ENCODE measurements at places on chromosomes 7 and 10. TPM values are rescaled to one million over a fixed set of nuclear protein-coding genes. Genes with fewer than 3 reads are reported as not detected.
A peak's percentile ranks its signal among the peaks of the same experiment; 100 is the strongest.

ACTR3C gene
- total RNA-seq, result 4.9 TPM

ASCC1 gene
- 25.2 TPM for total RNA-seq

ITPRID1 gene
- not detected for total RNA-seq

HILPDA gene
- 9.7 TPM for total RNA-seq

- no peak for DNase-seq
Measured at GRCh38 chr7:80027611-80028173, 106.9 kb upstream of the GNAI1 start.

DNA sequence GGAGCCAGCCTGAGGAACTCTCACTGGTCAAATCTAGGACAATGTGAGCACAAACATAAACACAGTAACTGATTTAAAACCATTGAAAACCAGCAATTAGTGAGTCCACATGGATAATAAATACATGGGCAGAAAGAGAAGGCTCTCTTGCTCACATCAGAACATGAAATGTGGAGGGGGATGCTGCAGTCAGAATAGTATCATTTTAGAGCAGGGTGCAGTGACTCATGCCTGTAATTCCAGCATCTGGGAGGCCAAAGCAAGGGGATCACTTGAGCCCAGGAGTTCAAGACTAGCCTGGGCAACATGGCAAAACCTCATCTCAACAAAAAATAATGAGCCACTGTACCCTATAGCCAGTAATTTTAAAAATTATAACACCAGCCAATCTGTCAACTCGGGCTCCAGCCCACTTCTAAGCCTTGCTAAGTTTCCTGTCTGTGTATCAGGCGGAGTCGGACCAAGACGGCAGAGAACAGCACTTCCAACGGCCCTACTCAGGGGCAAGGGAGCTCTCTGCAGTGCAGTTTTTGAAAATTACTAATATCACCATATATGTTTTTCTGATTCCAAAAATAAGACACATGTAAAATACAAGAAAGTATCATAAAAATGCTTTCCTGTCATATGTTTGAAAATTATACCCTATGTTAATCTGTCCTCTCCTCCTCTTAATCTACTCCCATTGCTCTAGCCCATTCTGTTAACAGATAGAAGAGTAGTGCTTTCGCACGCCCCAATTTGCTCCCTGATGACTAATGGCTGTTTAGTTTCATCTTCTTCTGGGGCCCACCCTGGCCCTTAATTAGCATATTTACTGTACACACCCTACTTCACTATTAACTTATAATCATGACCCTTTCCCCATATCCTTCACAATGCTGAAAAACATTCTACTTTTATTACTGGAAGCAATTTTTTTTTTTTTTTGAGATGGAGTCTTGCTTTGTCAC is 17.1 kb downstream of the URGCP start:
- DNase-seq, result no peak

DNA sequence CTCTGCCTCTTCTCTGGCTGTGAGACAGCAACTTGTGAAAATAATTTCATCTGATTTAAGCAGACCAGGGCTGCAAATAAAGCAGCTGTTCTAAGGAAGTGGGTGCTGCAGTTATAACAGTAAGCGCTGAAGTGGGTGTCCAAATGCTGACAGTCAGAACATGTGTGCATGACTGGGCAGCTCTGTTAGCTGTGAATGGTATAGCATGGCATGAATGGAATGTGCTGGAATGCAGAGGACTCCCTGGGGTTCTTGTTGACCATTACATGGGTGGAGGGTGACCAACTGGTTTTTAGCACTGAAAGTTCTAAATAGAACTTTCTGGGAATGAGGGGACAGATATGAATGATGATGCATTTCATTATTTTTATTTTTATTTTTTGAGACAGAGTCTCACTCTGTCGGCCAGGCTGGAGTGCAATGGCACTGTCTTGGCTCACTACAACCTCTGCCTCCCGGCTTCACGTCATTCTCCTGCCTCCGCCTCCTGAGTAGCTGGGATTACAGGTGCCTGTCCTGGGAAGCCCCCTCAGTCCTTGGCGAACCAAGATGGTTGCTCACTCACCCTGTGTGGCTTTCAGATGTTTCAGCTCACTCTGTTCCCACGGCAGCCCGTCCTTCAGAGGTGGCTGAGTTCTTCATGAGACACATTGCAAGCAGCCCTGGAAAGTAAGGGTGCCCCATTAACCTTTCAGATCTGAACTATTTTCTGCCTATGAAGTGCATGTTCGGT is 319.8 kb upstream of the PHYHIPL start:
- DNase-seq, result peak; percentile 43

GRCh38 chr7:5218564-5219360 is 28.7 kb downstream of the WIPI2 start:
- peak; percentile 18 for DNase-seq

GRCh38 chr10:35993591-35994515 is 351.8 kb upstream of the FZD8 start:
- DNase-seq, result no peak

GRCh38 chr10:132785723-132786475 is at the start of gene NKX6-2:
Gene NKX6-2 (minus strand): TSS chr10:132786147. CDS start chr10:132785948, 199 bp downstream.
- DNase-seq, result no peak

DNA sequence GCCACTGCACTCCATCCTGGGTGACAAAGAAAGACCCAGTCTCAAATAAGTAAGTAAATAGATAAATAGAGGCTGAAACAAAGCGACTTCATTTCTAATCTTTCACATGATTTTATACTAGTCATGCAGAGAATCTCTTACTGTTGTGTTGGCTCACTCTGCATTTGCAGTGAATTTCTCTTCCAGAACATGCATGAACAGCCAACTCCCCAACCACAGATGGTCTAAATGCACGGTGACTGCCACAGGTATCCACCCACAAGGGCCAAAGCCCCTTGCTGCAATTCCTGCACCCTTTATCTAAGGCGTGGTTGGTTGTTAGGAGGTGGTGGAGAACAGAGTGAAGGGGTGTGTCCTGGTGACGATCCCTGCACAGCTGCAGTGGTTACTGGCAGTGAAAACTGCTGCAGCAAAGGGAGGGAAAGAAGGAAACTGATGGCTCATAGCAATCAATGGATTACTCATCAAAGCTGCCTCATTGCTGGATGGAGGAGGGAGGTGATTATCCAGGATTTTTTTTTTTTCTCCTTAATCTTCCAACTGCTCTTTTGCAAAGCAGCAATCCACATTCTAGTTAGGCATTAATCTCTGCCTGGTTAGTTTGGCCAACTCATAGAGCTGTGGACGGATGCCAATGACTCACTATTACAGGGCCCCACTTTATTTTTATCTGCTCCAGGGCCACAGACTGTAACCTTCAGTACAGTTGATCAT is 50.6 kb downstream of the PRTFDC1 start:
- DNase-seq, result peak; percentile 37

GRCh38 chr7:79182283-79182682 is 271.2 kb downstream of the MAGI2 start:
- no peak for DNase-seq
